ENCODE measurements at places on chromosomes 6 and 20. TPM values are rescaled to one million over a fixed set of nuclear protein-coding genes. Genes with fewer than 3 reads are reported as not detected.
A peak's percentile ranks its signal among the peaks of the same experiment; 100 is the strongest.

GRCh38 chr6:143063631-143064030 lies 2.9 kb downstream of the AIG1 start:
- no peak for DNase-seq

DNA sequence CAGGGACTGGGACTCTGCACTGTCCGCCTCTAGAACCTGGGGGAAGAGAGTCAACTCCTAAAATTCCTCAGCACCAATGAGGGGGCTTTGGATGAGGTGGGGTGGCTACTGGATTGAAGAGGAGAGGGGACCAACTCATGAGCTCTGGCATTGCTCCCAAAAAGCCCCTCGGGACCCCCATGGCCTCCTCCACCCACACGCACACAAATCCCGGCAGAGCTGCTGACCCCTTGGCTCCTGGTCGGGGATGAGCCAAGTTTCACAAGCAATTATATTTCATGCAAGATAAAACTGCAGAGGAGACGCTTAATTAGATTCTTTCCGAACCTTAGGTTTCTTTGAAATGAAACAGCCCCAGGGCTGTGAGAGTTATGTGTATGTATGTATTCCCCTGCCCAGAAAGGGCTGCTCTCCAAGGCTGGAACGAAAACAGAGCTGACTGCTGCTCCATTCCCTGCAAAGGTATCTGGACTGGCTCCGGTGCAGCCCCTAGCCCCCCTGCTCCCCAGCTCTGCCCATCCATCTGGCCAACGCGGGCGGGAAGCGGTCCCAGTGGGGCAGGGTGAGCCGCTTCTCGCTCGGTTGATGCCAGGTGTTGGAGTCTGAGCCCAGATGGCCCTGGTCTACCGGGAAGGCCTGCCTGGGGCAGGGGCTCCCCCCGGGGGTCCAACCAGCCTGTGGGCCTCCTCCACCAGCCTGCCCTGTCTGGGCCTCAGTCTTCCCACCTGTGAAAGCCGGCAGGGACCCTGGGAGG lies 46.8 kb upstream of the STX16 start:
- no peak for DNase-seq

DNA sequence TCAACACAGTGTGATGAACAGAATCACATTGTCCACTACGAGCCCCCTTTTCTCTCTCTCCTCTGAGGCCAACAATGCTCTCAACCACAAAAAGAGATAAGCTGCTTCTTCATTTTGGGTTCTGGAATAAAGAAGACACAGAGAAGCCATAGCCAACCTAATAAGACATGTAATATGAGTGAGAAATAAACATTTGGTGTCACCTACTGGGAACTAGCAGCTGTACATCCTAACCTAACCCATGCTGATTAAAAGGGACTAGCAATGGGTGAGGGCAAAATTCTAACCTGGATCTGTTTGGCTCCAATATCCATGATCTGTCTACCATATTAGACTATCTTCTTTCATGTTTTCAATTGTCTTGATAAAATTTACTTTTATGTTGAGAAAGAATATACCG lies 369.1 kb upstream of the MARCKS start:
- no peak for DNase-seq

- no peak for DNase-seq
These were observed 8.7 kb upstream of the CST1 start for GRCh38 chr20:23759306-23759940.

DNA sequence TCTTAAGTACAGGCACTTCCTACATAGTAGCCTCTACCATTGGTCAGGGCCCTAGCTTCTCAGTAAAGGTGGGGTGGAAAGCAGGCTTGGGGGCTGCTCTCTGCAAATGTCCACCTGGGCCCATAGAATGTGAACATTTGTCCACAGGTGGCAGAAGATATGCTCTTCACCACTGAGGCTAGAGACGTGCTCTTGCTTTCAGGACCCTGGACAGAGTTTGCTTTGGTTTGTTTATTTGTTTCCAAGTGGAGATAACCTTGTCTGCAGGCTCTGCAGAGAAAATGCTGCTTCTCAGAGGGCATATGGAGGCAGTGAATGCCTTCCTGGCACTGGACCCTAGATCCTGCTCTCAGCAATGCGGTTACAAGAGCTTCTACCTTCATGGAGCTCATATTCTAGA lies 129.0 kb downstream of the F13A1 start:
- DNase-seq, result no peak

- no peak for DNase-seq
These were observed 178.2 kb downstream of the CDH4 start for GRCh38 chr20:61430228-61430624.

GRCh38 chr6:17336425-17336824 lies 55.3 kb downstream of the RBM24 start:
- no peak for DNase-seq

DNA sequence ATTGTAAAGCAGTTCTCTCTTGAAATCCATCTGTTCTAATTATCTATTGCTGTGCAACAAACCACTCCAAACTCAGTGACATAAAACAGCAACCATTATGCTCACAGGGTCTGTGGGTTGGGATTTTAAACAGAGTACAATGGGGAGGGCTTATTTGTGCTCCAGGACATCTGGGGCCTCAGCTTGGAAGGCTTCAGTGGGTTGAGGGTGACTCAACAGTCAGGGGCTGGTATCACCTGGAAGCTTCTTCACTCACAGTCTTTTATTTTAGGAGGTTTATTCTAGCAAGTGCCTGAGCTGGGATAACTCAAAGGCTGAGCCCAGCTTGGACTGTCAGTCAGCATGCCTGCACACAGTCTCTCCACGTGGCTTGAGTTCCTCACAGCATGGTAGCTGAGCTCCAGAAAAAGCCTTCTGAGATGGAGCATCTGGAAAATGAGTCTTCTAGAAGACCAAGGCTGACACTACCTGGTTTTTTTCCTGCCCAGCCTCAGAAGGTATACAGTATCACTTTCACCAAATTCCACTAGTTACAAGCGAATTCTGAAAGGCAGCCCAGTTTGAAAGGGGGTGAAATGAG lies 234.6 kb upstream of the ID4 start:
- DNase-seq, result no peak

- no peak for DNase-seq
These were observed 62.5 kb upstream of the TOP1 start for GRCh38 chr20:40966103-40966502.

- no peak for DNase-seq
These were observed 46.2 kb upstream of the ZNF217 start for GRCh38 chr20:53639647-53640440.

DNA sequence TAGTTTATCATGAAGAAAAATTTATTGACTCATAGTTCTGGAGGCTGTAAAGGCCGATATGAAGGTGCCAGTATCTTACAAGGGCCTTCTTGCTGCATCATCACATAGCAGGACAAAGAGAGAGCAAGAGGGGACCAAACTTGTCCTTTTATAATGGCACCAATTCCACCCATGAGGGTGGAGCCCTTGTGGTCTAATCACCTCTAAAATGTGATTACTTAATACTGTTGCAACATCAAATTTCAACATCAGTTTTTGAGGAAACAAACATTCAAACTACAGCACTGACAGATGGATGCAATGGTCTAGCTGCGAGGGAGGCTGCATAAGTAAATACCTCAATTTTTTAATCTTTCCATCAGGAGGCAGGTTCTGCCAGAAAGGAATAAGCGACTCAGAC lies 76.7 kb upstream of the LAMA2 start:
- no peak for DNase-seq

- no peak for DNase-seq
These were observed 46.2 kb upstream of the ARMH2 start for GRCh38 chr6:24844903-24845302.

DNA sequence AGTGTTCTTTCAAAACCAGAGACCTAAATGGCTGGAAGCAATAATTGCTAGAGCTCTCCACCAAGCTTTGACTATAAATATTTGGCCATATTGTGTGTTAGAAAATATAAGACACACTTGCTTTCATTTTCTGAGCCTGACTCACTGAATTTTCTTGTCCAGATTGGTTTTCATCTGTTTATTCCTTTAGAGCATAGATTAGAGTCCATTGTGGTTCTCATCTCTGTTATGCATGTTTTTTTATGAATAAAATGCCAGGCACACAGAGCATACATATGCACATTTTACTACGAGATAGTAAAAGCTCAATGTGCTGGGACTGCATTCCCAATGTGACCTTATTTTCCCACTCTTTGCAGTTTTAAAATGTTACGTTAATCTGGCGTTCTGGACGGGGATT lies 115.3 kb upstream of the MLIP start:
- no peak for DNase-seq

- DNase-seq, result no peak
These were observed 76.0 kb downstream of the RSPH3 start for GRCh38 chr6:158923805-158924498.

GRCh38 chr6:1524040-1524480 lies 85.7 kb upstream of the FOXC1 start:
- DNase-seq, result peak; percentile 69

STMN3 gene
- total RNA-seq, result 17.8 TPM

TMEM244 gene
- total RNA-seq, result not detected

CALHM5 gene
- not detected for total RNA-seq

TRAPPC3L gene
- total RNA-seq, result not detected

TJAP1 gene
- total RNA-seq, result 32.9 TPM

SSTR4 gene
- total RNA-seq, result not detected

ENTPD6 gene
- 39.4 TPM for total RNA-seq
